Stimulated activated CD4-positive, alpha-beta T cell treated with anti-CD3 and anti-CD28 coated beads, Interleukin-2, amount 100 ng/mL, for 24 hours (primary cell): ENCODE measurements at places on chromosomes 3 and 15.

DNA sequence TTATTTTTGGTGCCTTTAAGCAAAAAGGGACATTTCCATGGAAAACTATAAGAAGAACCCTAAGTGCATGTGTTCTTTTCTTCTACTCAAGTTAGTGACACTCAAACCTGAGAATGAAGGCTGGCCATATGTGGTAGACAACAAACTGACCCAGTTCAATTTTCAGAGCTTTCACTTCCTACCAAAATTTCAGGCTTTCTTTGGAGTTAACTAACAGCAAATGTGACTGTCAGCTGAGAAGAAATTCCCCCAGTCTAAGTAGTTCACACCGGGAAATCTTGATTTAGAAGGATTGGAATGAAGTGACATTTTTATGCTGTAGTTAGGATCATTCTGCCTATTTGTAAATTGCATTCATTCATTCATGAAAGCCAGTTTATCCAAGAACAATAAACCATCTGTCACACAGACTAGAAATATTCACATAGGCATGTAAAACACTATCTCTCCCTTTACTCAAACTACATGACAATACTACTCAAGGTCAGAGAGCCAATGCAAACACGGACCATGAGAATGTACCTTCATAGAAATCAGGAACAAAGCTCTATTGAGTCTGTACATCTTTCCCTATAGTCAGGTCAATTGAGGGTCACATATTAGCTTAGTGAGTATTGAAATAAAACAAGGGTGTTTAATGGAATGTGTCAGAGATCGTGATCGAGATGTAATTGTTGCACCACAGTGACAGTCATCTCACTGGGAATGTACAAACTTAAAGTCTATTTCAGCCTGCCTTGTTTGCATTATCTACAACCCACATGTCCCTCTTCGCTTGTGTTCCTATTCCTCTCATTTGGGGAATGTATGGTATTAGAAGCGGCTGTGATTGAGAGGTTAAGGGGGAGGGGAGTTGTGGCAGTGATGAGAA is 113.8 kb upstream of the TGFBR2 start:
- DNase-seq: no peak

DNA sequence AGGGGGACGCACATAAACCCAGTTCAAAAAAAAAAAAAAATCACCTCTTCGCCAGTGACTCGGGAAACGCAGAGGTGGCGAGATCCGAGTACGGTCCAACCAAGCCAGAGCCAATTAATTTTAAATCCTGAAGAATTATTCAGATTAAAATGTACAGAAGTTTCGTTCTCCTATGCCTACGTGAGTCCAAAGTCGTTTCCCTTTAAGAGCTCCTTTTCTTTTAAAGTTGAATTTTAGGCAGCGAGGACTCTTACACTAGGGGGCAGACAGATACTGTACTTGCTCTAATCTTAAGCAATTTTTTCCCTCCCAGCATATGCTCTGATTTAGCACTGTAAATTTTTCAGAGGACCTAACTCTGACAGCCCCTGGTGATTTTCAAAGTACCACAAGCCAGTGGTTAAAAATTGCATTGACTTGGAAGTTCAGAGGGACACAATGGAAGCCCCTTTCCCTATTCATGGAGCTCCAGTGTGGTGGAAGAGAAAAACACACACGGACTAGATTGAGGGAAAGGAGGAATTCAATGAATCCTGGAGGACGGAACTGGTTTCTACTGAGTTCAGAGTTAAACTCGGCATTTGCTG is 3.3 kb upstream of the NR2F2 start:
- DNase-seq: no peak

DNA sequence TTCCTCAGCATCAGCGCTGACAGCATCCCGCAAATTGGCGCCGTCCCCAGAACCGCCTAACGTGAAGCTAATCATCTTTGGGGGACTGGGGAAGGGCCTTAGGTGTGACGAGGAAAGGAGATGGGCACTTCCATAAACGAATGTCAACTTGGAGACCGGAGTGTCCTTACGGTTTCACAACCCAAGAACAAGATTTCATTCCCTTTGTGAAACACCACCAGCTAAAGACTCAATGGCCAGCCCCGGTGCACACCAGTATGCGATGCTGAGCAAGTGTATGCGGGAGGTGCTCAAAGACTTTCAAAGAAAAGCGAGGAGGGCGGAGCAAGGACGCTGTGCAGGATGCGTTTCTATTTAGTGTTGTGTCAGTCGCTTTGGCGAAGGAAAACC is 759 bp upstream of the TTBK2 start:
- peak; percentile 51 for DNase-seq

- DNase-seq: no peak
Measured at GRCh38 chr3:106341087-106341486, 472.3 kb upstream of the CBLB start.

DNA sequence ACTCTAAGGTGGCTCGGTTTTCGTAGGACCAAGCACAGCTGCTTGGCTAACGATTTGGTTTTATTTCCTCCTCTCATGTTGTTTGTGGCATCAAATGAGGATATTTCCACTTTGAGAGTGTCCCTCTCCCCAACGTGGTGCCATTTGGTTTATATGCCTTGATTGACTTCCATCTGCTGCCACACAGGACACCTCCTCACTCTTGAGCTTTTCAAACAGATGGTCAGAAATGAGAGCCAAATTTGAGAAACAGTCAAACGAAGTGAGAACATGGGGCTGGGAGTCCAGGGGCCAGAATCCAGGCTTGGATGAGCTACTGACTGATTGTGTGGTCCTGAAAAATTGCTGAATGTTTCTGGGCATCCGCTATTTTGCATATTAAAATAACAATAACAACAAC is 43.5 kb downstream of the CEMIP start:
- DNase-seq: no peak

DNA sequence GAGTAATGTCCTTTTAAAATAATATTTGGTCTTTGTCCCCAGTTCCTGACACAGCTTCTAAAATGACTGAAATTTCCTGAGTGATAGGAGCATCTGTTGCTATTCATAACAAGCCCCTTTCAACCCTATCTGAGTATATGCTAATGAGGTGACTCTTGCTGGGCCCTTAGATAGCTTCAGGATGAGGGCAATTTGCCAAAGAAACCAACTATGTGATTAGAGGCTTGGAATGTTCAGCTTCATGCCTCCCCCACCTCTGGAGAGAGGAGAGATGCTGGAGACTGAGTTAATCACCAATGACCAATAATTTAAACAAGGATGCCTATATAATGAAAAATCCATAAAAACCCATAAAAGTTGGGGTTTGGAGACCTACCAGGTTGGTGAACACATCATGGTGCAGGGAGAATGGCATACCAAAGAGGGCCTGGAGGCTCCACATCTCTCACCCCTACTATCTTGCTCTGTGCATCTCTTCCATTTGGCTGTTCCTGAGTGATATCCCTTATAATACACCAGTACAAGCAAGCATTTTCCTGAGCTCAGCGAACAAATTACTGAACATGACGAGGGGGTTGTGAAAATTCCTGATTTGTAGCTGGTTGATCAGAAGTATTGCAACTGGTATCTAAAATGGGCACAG is 189.2 kb downstream of the ECT2 start:
- DNase-seq: no peak

DNA sequence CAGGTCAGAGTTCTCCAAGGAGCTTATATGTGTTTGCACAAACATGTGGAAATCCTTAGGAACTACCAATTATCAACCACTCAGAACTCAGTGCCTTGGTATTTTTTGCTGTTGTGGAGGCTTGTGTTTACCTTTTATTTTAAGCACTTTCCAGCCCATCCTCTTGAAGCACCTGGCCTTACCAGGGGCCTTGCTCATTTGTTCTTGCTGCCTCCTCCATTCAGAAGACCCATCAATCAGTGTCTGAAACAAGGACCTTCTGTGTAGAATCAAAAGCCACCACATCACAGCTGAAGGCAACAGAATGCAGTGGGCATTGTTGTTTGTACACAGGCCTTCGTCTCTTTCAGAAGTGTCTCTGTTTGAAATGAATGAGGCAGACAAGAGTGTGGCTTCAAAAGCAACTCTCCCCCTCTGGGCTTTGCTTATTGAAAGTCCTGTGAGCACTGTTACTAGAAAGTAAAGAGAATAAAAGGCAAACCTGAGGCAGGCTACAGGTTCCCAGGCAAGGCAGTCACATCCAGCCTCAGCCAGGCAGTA is 24.5 kb upstream of the LIPC start:
- no peak for DNase-seq

- DNase-seq: no peak
Measured at GRCh38 chr3:46143951-46144473, 64.1 kb downstream of the CCR1 start.

DNA sequence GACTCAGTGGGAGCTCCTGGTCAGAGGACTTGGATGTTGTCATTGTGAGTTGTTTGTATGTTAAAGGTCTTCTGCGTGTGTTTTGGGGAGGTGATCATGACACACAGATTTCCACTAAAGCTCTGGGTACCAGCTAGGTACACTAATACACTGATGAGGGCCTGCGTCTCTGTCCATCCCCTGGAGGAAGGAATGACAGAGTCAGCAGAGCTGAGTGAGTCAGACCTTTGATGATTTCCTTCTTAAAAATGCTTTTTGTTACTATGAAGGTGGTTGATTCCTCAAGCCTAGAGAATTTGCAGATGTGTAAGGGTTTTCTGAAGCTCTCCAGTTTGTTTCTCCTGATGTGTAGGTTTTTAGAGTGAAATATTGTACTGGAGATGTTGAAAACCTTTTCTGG is 424.1 kb upstream of the TPM1 start:
- no peak for DNase-seq

GRCh38 chr3:122964811-122965210 is 62.8 kb downstream of the SEMA5B start:
- no peak for DNase-seq

DNA sequence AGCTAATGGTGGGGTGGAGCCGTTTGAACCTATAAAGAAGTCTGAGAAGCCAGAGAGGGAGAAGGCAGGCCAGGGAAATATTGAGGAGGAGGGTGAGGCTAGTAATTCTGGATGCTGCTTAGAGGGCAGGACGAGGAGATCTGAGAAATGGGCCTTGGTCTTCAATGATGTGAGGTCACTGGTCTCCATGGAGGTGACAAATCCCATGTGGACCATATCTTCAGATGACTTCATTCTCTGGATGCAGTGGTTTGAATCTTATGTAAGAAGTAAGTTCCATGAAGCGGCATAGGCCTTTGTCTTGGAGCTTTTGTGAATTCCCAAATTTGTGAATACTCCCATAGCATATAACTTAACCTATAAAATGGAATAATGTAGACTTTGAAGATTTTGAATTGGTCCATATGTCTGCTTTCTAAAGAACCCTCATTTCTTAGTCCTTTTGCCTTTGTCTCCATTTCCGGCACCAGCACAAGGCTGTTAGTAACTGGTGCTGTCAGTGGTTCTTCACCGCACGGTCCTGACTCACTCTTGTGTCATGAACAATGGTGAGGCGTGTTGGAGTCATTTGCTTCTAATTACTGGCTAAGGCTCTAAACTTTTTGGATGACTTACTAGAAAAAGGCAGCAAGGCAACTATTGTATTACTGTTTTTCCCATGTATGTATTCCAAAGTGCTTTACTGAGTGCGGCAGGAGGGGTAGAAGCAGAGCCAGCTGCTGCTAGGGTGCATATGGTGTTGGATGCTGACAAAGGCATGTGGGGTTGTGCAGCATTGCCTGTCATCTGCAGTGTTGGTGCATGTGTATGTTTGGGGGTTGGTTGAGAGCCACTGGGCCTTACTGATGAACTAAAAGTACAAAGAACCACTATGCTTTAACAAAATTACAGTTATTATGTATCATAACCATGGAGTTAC is 279.3 kb upstream of the C2CD4B start:
- no peak for DNase-seq

- DNase-seq: no peak
Measured at GRCh38 chr3:127799476-127800222, 22.7 kb downstream of the MGLL start.

- DNase-seq: no peak
Measured at GRCh38 chr15:75371901-75372688, 3.7 kb upstream of the MAN2C1 start.

DNA sequence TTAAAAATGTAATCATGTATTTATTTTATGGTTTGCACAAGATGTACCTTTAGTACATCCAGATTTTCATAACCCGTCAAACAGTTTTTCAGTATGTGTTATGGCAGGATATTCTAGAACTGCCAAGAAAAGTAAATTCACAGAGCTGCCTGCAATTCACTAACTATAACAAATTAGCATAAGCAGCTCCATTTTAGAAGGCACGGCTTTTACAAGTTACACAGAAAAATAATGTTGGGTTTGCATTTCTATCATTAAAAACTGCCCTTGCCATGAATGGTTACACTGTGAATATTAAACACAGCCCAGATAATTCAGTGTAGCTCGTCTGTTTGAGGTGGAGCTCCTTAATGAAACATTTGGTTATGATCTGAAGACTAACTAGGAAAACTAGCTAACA is 94.3 kb upstream of the BHLHE40 start:
- no peak for DNase-seq

DNA sequence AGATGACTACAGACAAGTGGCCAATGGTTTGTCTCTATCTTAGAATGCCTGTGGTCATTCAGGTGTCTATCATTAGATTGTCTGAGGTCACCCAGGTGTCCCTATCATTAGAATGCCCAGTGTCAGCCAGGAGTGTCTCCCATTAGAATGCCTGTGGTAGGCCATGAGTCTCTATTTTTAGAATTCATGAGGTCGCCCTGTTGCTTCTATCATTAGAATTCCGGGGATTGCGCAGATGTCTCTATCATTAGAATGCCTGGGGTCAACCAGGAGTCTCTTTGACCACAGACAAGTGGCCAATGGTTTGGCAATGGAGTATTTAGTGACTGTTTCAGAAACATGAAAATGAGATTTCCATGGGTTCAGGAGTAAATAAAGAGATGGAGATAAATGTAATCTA is 7.6 kb downstream of the RTP2 start:
- DNase-seq: no peak

GRCh38 chr3:78645628-78646310 is 1122.0 kb downstream of the ROBO1 start:
- no peak for DNase-seq

DNA sequence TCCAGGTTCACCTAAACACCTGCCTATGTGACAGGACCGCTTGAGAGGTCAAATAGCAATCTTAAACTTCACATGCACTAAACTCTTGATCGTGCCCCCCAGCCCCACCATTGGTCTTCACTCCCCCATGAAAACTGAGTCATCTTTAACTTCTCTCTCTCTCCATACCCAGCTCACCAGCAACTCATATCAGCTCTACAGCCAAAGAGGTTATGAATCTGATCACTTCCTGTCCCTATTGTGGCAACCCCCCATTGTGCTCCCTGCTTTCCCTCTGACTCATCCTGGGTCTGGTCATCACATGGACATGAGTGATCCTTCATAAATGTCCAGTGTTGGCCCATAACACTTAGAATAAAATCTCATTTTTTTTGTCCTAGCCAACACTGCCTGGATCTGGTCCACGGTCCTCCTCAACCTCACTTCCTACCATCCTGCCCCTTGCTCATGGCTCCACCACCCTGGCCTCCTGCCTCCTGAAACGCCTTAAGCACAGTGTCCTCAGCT is 103.4 kb upstream of the HACD2 start:
- no peak for DNase-seq

GRCh38 chr3:111173906-111174305 is 102.3 kb downstream of the NECTIN3 start:
- DNase-seq: no peak
